ENCODE measurements at places on chromosomes 3 and 15.

GRCh38 chr3:142272200-142272891, 47.0 kb upstream of the GK5 start:
- no peak for DNase-seq

DNA sequence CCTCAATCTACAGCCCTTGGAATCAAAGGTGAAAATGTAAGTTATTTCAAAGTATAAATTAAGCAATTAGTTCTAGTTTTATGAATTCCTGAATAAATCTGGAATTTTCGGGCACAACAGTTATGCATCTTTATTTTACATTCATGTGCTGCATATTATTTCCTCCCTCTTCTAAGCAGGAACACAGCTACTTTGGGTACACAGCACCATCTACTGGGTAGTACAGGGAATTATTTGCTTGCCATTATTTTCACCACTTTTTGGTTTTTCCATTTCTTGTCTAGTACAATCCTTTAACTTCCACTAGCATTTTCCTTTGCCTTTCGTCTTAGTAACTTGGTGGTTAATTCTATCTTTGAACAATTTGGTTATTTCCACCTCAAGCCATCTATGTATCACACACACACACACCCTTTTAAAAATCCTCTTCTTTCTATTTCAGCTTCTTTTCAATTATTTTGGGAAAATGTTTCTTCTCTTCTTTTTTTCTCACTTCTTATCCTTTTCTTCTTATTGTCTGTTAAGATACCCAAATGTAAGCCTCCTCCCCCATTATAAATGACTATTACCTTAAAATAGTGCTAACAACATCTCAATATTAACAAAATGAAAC, 451.0 kb downstream of the MFSD1 start:
- DNase-seq = no peak

DNA sequence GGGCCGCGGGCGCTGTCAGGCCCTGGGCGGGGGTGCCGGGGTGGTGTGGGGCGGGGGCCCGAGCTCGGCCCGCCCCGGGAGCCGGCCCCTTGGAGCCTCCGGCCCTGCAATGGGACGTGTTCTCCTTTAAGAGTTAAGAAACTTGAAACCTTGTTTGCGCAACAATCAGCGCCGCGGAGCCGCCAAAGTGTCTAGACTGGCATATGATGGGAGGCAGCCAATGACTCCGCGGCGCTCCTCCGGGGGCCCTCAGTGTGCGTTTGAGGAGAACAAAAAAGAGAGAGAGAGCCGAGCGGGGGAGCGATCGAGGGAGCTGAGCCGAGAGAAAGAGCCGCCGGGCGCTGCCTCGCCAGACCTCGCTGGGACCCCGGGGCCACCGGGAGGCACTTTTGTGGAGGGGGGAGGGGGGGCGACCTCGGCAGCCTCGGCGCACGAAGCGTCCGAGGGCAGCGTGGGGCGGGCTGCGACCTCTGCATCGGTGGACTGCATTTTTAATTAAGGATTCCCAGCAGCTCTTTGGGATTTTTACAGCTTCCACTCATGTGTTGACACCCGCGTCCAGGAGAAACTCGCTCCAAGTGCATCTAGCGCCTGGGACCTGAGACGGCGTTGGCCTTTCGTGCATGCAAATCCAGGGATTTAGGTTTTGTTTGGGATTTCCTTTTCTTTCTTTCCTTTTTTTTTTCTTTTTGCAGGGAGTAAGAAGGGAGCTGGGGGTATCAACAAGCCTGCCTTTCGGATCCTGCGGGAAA, at the start of gene SMAD6:
Gene SMAD6 (plus strand): TSS at position 202 of the 752 bp plus-strand sequence. CDS start 1,023 bp downstream, outside the sequence.
- peak; percentile 81 for DNase-seq

GRCh38 chr3:188706599-188706998, 465.2 kb upstream of the TPRG1 start:
- DNase-seq = no peak

GRCh38 chr3:122560680-122561079, 3.4 kb downstream of the PARP9 start:
- DNase-seq = peak; percentile 44

DNA sequence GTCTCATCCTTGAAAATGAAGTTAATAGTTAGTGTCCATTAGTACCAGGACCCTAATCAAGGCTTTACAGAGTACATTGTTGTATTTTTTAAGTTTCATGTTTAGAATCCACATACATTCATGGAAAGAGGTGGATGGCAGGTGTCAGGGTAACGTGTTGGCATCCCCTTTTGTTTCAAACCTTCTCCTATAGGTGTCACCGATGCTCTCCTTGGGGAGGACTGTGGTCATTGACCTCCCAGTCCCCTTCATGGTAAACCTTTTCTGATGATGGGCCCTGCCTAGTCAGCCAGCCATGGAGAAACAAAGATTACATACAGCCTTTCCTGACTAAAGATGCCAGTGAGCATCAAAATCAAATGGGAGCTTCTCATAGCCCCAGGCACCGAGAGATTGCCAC, 574.8 kb downstream of the AGBL1 start:
- DNase-seq = no peak

DNA sequence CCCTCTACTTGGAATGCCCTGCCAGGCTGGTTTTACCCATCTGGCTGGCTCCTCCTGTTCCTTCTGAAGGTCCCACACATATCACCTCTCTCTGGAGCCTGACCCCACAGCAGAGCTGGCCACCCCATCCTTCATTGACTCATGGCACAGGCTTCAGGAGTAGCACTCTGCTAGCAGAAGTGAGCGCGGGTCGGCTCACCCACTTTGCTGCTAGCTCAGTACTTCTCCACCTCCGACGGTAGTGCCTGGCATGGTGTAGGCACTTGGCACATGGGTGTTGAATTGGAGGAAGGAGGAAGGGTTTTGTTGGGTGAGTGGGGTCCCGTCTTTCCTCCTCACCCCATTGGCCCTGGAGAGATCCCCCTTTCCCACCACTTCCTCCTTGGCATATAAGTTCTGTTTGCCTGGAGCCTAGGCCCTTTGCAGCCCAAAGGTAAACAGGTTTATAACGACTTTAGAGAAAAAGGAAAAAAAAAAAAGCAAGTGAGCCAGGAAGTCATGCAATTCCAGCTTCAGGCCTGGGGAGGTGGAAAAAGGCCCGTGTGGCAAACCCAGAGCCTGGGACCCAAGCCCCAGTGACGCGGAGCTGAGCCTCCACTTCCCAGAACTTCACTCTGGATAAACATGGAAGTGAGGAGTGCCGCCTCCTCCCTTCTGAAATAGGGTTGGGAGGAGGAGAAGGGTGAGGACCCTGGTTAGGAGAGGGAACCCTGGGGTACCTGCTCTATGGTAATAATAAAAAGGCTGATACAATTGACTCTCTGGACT, 35.4 kb downstream of the SMAD6 start:
- no peak for DNase-seq

GRCh38 chr15:64521201-64521600, 60.8 kb downstream of the ZNF609 start:
- no peak for DNase-seq

DNA sequence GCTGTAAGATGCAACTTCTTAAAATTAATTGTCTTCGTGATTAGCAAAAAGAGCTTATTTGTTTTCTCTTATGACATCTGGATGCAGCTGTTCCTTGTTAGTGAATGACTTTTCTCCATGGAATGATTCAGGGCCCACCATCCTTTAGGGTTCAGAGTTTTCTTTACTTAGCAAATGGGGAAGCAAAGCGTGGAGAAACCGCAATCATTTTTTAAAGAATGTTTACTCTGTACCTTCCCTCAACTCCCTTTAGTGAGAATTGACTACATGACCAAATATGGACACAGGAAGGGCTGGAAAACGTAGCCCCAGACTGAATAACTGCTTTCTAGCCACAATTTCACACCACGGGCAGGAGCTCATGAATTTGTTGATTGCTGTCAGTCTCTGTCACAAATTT, 130.1 kb downstream of the EDEM1 start:
- no peak for DNase-seq

DNA sequence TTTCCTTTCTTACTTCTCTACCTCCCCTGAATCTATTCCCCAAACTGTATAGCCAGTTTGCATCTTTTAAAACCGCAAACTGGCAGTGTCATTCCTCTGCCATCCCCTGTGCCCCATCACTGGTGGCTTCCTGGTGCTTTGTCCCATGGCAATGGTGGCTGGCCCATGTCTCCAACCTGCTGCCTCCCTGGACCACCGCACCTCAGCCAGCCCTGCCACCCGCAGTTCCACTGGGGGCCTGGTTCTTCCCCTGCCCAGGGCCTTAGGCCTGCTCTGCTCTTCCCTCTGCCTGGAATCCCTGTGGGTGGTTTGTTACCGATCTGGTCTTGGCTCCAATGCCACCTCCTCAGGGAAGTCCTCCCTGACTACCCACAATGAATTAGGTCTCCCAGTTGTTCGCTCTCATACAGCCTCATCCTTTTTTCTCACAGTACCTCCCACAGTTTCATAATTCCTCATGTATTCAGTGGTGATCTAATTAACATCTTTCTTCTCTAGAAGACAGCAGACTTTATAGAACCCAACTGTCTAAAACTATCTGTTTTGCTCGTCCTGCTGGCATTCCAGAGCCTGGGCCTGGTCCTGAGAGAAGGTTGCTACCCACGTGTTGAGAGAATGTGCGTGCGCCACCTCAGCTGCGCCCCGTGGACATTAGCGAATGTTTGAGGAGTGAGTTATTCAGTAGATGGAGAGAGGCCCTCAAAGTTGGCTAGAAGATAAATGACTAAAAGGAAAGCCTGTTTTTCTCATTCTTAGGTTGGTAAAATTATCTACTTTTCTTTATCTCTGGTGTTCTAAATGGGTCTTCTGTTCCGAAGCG, 130.1 kb downstream of the DNAJB8 start:
- no peak for DNase-seq

DNA sequence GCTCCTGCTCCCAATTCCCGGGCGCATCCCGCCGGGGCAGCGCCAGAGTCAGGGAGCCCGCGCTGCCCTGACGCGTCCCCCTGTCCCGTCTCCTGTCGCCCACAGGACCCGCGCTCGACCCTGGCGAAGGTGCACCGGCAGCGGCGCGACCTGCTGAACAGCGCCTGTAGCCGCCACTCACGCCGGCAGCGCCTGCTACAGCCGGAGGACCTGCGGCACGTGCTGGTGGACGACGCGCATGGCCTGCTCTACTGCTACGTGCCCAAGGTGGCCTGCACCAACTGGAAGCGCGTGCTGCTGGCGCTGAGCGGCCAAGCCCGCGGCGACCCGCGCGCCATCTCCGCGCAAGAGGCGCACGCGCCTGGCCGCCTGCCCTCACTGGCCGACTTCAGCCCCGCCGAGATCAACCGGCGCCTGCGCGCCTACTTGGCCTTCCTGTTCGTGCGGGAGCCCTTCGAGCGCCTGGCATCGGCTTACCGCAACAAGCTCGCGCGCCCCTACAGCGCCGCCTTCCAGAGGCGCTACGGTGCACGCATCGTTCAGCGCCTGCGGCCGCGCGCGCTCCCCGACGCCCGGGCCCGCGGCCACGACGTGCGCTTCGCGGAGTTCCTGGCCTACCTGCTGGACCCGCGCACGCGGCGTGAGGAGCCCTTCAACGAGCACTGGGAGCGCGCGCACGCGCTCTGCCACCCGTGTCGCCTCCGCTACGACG, 16.9 kb downstream of the C3orf22 start:
- no peak for DNase-seq

- DNase-seq = no peak
Observed at GRCh38 chr3:198028718-198029117, 68.7 kb downstream of the LMLN start.

GRCh38 chr3:12004741-12005513, 739 bp downstream of the SYN2 start:
- DNase-seq = no peak
